Activated CD4-positive, alpha-beta T cell treated with anti-CD3 and anti-CD28 coated beads, Interleukin-2, amount 50 U/mL, for 4 hours (primary cell): ENCODE measurements at places on chromosomes 3 and 15.

DNA sequence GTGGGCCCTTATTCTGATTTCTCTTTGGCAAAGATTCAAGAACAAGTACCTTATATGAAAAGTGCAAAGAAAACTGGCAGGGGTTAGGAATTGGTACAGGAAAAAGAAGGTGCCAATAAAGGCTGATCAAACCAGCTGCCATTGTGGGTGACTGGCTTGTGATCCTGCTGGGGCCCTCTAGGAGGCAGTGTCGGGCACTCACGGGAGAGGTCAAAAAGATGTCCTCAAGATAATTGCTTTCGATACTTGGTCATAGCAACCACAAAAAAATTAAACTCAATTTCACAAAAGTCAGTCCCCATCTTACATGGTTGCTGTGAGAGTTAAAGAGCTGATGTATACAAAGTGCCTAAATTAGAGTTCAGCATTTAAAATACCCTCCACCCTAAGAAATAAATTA, 31.0 kb upstream of the CAV3 start:
- DNase-seq: no peak

DNA sequence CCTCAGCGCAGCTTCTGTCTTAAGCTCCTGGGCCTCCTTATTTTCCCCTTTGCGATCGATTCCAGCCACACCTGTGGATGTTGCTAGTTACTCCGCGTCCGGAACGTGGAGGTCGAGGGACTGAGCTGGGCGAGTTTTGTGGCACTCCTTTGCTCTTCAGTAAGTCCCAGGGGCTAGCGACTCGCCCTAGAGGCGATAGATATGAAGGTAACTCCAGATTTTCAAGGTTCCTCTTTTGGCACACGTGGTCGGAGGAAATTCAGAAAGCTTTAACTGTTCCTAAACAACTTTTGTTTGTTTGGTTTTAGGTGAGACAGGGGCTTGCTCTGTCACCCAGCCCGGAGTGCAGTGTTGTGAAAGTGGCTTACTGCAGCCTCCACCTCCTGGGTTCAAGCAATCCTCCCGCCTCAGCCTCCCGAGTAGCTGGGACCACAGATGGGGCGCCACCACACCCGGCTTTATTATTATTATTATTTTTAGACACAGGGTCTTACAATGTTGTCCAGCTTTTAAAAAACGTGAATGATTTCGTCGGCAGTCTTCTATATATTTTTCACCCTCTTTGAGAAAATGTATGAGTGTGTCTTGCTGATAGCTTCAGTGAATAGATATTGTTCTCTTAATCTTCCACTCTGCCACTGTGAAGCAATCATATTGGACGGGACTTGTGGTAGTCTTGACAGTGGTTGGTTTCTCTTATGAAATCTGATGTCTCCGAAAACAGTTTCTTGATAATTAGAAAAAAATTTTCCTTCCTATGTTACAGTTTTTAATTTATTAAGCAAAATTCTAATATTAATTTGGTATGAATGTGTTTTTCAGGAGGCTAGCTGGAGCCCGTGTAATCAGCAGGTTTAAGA, 785 bp downstream of the MFSD1 start:
- DNase-seq: no peak

DNA sequence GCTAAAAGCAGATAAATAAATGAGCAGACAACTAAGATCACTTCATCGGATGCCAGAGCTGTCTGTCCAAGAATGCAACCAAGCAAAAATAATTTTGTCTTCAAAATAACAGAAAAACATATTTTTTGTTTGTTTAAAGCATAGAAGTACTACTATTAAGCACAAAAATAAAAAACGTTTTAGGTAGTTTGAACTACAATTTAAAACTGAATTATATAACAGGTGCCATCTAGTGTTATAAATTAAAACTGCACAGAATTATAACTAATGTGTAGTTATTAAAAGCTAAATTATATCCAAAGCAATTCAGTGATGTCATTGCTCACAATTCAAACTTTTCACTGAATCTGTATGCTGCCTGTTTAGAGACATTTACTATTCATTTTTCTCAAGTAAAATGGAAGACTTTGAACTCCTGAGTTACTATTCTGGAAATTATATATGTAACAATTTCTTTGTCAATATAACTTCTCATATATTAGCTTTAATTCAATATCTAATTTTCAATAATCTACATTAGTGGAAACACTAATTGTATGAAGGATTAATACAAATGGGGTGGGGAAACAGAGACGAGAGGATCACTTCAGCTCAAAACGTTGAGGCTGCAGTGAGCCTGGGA, 29.5 kb downstream of the LINS1 start:
- DNase-seq: no peak

GRCh38 chr3:171193693-171194092, 167.2 kb upstream of the SLC2A2 start:
- no peak for DNase-seq

- no peak for DNase-seq
Observed at GRCh38 chr3:104961851-104962250, 404.9 kb upstream of the ALCAM start.

DNA sequence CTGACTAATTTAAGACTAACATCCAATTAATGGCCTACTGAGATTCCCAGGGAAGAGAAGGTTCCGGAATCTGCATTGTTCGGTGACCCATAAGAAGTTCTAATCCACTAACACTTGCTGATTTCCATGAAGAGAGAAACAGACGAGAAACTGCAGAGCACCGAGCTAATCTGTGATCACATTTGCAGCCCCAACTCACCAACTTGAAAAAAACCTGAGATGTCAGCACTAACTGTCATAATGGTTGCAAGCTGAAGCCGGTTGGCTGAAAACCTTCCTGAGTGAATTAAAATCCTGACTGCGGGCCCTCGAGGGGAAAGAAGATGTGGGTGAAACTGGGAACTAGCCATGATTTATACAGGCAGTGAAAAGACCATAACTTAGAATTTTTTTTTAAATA, 204.8 kb upstream of the IGF1R start:
- DNase-seq: no peak

- no peak for DNase-seq
Observed at GRCh38 chr3:58333206-58334012, 717 bp downstream of the PXK start.

GRCh38 chr3:40258555-40258954, 51.0 kb upstream of the EIF1B start:
- no peak for DNase-seq

- DNase-seq: no peak
Observed at GRCh38 chr3:153069598-153070510, 92.2 kb upstream of the RAP2B start.

- no peak for DNase-seq
Observed at GRCh38 chr15:39592500-39592899, 11.6 kb downstream of the THBS1 start.

GRCh38 chr15:73087098-73087497, 34.8 kb downstream of the NEO1 start:
- DNase-seq: no peak

DNA sequence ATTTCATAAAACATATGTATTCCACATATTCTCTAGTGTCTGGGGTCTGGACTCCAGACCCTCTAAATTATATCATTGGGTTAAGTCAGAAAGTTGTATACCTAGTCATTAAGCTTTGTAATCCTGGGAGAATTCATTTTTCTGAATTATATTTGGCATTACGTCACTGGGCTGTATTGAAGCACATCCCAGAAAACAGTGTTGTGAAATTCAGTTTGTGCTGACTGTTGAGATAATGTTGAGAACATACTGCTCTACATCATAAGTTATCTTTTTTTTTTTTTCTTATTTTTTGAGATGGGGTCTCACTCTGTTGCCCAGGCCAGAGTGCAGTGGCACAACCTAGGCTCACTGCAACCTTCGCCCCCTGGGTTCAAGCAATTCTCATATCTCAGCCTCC, 153.1 kb upstream of the STT3B start:
- no peak for DNase-seq

DNA sequence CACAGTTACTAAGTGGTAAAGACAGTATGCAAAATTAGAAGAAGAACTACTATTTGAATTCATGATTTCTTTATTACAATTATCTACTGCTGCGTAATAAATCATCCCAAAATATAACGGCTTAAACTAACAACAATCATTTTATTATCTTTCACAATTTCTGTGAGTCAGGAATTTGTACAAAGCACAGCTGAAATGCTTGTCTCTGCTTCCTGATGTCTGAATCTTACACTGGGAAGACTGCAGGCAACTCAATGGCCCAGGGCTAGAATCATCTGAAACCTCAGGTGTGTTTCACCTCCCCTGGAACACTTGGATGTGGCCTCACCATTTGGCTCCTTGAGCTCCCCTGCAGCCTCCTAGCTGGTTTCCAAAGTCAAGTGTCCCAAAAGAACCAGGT, 145.1 kb downstream of the MAGI1 start:
- DNase-seq: no peak

DNA sequence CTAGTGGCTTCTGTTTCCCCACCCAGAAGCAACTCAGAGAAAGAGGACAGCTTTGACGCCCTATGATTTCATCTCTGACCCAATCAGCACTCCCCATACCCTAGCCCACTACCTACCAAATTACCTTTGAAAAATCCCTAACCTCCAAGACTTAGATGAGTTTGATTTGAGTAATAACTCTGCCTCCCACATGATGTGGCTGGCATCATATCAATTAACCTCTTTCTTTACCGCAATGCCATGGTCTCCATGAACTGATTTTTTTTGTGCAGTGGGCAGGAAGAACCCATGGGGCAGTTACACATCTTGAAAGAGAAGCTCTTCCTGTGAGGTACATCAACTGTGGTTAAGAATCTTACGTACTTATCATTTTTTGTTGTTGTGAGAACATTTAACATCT, 25.5 kb upstream of the APOD start:
- DNase-seq: no peak

DNA sequence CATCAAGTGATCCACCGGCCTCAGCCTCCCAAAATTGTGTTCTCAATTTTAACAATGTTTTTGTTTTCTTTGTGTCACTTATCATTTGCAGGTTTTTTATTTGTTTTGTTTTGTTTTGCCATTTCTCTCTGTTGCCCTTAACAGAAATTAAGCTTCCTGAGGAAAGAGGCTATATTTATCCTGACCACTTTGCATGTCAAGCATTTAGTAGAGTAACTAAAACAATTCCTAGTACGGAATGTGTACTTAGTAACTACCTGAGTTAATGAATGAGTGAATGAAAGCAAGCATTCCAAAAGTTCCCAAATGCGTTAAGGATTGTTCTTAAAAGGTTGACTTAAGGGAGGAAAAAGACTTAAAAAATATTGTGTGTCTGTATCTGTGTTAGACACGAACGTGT, 193.1 kb downstream of the GBE1 start:
- DNase-seq: no peak

- no peak for DNase-seq
Observed at GRCh38 chr3:170477395-170477794, 58.7 kb downstream of the CLDN11 start.

GRCh38 chr15:42734076-42734672, 2.8 kb downstream of the CDAN1 start:
- no peak for DNase-seq

- DNase-seq: no peak
Observed at GRCh38 chr3:23550402-23550801, 255.4 kb upstream of the UBE2E1 start.

DNA sequence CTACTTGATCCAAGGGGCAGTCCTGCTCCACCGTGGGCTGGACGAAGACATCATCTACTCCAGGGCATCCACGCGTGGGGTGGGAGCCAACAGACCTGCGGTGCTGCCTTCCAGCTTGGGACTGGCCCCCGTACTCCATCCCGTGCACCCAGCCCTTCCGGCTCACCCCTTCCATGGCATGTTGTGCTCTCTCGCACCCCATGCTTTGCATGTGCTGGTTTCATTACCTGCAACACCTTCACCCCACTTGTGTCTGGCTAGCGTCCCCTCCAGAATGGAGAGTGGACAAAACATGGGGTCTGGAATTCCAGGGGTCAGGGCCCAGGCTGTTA, 30.2 kb downstream of the SEMA7A start:
- DNase-seq: no peak

GRCh38 chr3:82143661-82144412, 382.4 kb upstream of the GBE1 start:
- no peak for DNase-seq

DNA sequence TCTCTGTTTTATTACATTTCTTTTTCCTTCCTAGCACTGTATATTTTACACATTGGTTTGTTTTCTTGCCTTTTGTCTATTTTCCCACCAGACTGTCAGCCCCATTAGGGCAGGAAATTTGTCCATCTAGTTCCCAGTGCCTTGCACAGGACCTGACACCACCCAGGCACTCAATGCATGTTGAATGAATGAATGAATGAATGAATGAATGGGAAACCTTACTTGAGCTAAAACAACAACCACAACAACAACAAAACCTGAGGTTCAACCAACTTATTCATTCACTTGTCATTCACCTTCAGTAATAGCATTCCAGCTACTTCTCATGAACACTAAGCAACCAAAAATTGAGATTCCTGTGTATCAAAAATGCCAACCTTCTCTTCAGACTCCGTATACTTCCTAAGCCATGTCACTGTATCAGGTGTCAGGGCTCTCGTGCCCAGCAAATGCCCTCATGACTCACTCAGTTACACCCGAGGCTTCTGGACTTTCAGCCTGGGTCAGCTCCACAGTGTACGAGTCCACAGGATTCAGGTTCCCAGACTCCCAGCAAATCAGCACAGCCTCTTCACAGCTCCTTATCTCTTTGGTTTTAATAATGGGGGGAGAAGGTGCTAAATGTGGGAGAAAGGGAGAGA, 37.3 kb downstream of the FSD2 start:
- DNase-seq: no peak

DNA sequence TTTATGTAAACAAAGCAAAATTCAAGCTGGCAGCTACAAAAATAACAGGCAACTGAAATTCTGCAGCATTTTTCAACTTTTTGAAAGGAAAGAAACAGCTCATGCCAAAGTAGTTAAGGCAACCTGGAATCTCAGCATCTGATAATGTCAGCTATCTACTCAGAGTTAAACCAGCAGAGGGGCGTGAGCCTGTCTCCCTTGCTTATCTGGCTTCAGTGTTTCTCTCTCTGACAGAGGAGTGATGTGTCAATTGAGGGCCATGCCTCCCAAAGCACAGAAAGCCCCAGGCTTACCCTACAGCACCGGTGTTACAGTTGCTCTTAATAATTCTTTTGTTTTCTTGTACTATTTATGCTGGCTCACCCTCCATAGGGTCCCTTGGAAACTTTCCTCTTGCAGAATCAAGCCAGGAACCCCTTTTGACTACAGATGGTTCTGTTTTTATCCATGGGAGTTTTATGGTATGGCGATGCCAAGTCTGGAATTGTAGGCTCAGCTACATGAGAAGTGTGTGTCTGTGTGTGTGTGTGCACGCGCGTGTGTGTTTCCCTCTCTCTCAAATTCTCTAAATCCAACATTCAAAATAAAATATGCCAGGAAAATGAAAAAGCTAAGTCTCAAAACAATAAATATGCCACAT, 7.3 kb downstream of the TMEM212 start:
- DNase-seq: no peak
